Testis (tissue), 5 donors: ENCODE measurements at places on chromosomes 5 and 9. TPM values are rescaled to one million over a fixed set of nuclear protein-coding genes. Genes with fewer than 3 reads are reported as not detected.

DNA sequence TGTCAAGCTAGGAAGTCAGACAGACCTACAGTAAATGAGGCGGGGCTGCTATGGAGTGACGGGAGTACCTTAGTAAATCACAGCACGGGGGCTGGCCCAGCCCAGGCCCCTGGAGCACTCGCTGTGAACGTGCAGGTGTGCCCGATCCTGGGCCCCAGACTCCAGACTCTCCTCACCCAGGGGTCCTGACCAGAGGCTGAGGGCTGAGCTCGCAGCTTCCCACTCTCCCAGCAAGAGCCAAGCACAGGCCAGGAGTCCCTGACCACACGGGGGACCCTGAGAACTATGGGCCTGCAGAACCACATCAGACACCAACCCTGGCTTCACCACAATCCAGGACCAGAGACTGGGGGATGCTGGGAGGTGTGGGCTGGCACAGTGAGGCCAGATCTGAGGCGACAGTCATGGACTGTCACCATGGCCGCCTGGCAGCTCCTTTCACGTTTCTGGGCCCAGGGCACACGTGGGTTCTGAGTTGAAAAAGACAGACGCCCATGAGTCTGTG is 73.4 kb downstream of the ADAMTS2 start:
- no peaks in the 10 kb centered on the region for H3K36me3 ChIP-seq
- H3K27ac ChIP-seq, result no peak overlapping the region
- no peak overlapping the region for H3K4me3 ChIP-seq
- H3K4me1 ChIP-seq, result peaks cover 52% of the 10 kb centered on the region

GRCh38 chr5:102700120-102700831 is 54.8 kb upstream of the PAM start:
- no peak for DNase-seq
- no peaks in the 10 kb centered on the region for H3K36me3 ChIP-seq
- H3K4me1 ChIP-seq, result no peaks in the 10 kb centered on the region
- no peak overlapping the region for H3K27ac ChIP-seq
- H3K4me3 ChIP-seq, result no peak overlapping the region
- no peaks in the 10 kb centered on the region for H3K27me3 ChIP-seq

- DNase-seq, result peak; percentile 55
- peak overlapping the region; percentile 15 for H3K4me3 ChIP-seq
- no peaks in the 10 kb centered on the region for H3K27me3 ChIP-seq
- H3K27ac ChIP-seq, result no peak overlapping the region
Observed at GRCh38 chr9:27303219-27303618, 6.3 kb upstream of the EQTN start.

DNA sequence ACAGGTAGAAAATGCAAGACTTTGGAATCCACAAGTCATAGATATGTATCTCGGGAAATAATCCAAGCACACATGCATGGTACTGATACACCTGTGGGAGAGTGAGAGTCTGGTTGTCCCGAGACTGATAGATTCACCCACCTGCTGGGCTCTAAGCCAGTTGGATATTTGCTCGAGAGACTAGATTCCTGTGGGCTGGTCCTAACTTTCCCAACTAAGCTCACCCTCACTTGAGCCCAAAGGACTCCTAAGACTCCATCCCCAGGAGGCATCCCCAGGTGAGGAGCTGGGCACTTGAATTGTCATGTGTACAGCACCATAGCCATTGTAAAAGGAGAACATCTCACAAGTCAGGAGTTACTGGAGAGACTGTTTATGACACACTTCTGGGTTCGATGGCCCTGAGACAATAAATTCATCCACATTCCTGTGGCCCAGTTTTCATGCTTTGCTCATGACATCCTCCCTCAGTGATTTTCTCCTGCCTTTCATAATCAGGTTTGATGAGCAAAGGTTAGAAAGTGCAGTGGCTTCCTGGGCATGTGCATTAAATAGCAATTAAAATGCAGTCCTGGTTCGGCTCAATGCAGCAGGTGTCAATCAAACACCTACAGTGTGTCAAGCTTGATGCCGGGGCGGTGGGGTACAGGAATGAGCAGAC is 18.1 kb downstream of the SLC1A1 start:
- H3K4me3 ChIP-seq, result no peak overlapping the region
- DNase-seq, result no peak
- H3K4me1 ChIP-seq, result no peaks in the 10 kb centered on the region
- no peaks in the 10 kb centered on the region for H3K27me3 ChIP-seq
- no peak overlapping the region for H3K27ac ChIP-seq

DNA sequence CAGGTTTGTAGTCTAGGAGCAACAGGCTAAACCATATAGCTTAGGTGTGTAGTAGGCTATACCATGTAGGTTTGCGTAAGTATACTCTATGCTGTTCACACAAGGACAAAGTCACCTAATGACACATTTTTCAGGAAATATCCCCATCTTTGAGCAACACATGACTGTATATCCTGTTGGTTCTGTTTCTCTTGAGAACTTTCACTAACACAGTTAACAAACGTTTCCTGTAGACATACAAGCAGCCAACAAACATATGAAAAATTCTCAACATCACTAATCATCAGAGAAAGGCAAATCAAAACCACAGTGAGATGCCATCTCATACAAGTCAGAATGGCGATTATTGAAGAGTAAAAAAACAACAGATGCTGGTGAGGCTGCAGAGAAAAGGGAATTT is 68.2 kb downstream of the NR2F1-AS1 start:
- H3K27me3 ChIP-seq, result no peaks in the 10 kb centered on the region
- H3K27ac ChIP-seq, result no peak overlapping the region
- H3K36me3 ChIP-seq, result no peaks in the 10 kb centered on the region
- H3K4me1 ChIP-seq, result no peaks in the 10 kb centered on the region
- H3K4me3 ChIP-seq, result no peak overlapping the region
- DNase-seq, result no peak

- peak overlapping the region; percentile 74 for H3K27ac ChIP-seq
- H3K36me3 ChIP-seq, result no peaks in the 10 kb centered on the region
Observed at GRCh38 chr9:136342181-136343120, 15.1 kb downstream of the GPSM1 start.

GRCh38 chr9:99953861-99954507 is 47.5 kb downstream of the STX17 start:
- no peaks in the 10 kb centered on the region for H3K4me1 ChIP-seq
- no peak overlapping the region for H3K27ac ChIP-seq
- H3K4me3 ChIP-seq, result no peak overlapping the region
- H3K27me3 ChIP-seq, result no peaks in the 10 kb centered on the region
- no peak for DNase-seq

GRCh38 chr5:138033907-138034306 is 1.0 kb upstream of the FAM13B start:
- no peak for DNase-seq
- no peak overlapping the region for H3K4me3 ChIP-seq
- no peaks in the 10 kb centered on the region for H3K36me3 ChIP-seq
- H3K27ac ChIP-seq, result peak overlapping the region; percentile 99

GRCh38 chr5:103258957-103259704 is 568 bp downstream of the MACIR start:
- H3K27me3 ChIP-seq, result no peaks in the 10 kb centered on the region
- H3K36me3 ChIP-seq, result no peaks in the 10 kb centered on the region
- H3K4me3 ChIP-seq, result peak overlapping the region; percentile 95

DNA sequence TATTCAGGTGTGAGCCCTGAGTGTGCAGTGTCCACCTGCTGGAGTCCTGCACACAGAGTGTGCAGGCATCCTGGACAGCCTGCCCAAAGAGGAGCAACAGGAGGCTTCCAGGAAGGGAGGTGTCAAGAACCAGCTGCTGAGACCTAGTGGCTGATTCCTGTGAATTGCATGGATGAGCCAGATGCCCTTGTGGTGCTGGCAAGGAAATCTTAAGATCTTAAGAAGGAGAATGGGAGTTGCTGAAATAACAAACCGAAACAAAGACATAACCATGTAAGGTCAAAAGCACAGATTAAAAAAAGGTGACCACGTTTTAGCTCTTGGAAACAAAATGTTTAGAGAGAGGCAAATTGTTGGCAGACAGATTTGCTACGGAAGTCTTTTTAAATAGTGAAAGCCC is 29.3 kb upstream of the RPS23 start:
- no peaks in the 10 kb centered on the region for H3K36me3 ChIP-seq
- no peak overlapping the region for H3K27ac ChIP-seq
- DNase-seq, result no peak

DNA sequence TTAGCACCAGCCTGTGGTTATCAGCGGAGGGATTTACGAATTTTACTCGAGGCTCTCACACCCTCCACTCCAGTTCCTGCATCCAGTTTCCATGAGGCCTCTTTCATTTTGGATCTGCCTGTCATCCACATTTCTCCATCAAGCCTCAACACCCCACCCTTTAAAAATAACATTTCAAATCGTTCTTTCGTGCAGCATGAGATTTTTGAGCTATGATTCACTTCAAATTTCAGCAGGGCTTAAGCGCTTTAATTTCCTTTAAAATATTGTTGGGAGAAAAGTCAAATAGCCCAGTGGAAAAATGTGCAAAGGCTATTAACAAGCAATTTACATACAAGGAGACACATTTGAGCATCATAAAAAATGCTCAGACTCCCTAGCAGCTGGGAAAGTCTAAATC is 103.2 kb downstream of the MSX2 start:
- DNase-seq, result no peak
- H3K27ac ChIP-seq, result no peak overlapping the region
- H3K4me3 ChIP-seq, result no peak overlapping the region
- no peaks in the 10 kb centered on the region for H3K27me3 ChIP-seq

DNA sequence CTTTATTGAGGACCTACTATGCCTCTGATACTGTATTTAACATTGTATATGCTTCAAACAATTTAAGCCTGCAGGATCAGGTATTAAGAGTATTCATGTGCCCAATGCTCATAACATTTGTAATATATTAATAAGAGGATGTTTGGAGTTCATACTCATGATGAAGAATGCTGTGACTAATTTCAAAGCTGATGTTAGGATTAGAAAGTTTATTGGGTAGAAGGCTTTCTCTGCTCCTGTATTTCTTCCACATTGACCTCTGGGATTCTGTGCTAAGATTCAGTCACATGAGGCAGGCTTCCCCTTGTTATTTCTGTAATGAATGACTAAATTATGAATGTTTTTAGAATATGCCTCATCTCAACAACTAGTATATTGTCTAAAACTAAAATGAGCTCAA is 456.4 kb downstream of the NFIB start:
- H3K36me3 ChIP-seq, result no peaks in the 10 kb centered on the region
- H3K4me1 ChIP-seq, result no peaks in the 10 kb centered on the region
- H3K27me3 ChIP-seq, result no peaks in the 10 kb centered on the region
- DNase-seq, result no peak
- no peak overlapping the region for H3K4me3 ChIP-seq

Gene ORM2
- 0.56 TPM for total RNA-seq

Gene TNFSF8
- 1.1 TPM for total RNA-seq

Gene GPR151
- not detected for total RNA-seq
